ENCODE measurements at places on chromosomes 1 and 21. TPM values are rescaled to one million over a fixed set of nuclear protein-coding genes. Genes with fewer than 3 reads are reported as not detected.

Gene IGSF5
- total RNA-seq, result not detected

Gene LRRC38
- not detected for total RNA-seq

Gene TIMM17A
- total RNA-seq, result 49.0 TPM

Gene FRRS1
- 1.2 TPM for total RNA-seq

Gene TSACC
- 0.09 TPM for total RNA-seq

Gene OR2T33
- total RNA-seq, result not detected

Gene HES5
- not detected for total RNA-seq

Gene EIF3I
- total RNA-seq, result 251 TPM

Gene UTS2
- total RNA-seq, result not detected

Gene RYR2
- total RNA-seq, result 0.22 TPM

Gene ZFP69
- 1.8 TPM for total RNA-seq

Gene ARHGEF16
- 0.17 TPM for total RNA-seq

Gene KCNH1
- total RNA-seq, result not detected

Gene TCHH
- under 0.01 TPM for total RNA-seq

Gene SPATA46
- total RNA-seq, result not detected

Gene GPA33
- total RNA-seq, result not detected

Gene NEK7
- 74.2 TPM for total RNA-seq

Gene RNU1-3
- under 0.01 TPM for total RNA-seq

Gene HOOK1
- under 0.01 TPM for total RNA-seq

Gene TGFB2
- total RNA-seq, result 9.5 TPM

Gene SYT11
- total RNA-seq, result 15.4 TPM

Gene ESRRG
- total RNA-seq, result not detected

Gene TTF2
- 7.7 TPM for total RNA-seq

Gene RRP15
- total RNA-seq, result 5.3 TPM

Gene PPIAL4G
- total RNA-seq, result not detected

Gene PTGS2
- 5.9 TPM for total RNA-seq

Gene CNN3
- 695 TPM for total RNA-seq

Gene PIGR
- total RNA-seq, result not detected

Gene OR2T35
- total RNA-seq, result not detected

Measured in dermis lymphatic vessel endothelial cell (primary cell).